ENCODE measurements at places on chromosomes 12 and 14. TPM values are rescaled to one million over a fixed set of nuclear protein-coding genes. Genes with fewer than 3 reads are reported as not detected.
A peak's percentile ranks its signal among the peaks of the same experiment; 100 is the strongest.

DNA sequence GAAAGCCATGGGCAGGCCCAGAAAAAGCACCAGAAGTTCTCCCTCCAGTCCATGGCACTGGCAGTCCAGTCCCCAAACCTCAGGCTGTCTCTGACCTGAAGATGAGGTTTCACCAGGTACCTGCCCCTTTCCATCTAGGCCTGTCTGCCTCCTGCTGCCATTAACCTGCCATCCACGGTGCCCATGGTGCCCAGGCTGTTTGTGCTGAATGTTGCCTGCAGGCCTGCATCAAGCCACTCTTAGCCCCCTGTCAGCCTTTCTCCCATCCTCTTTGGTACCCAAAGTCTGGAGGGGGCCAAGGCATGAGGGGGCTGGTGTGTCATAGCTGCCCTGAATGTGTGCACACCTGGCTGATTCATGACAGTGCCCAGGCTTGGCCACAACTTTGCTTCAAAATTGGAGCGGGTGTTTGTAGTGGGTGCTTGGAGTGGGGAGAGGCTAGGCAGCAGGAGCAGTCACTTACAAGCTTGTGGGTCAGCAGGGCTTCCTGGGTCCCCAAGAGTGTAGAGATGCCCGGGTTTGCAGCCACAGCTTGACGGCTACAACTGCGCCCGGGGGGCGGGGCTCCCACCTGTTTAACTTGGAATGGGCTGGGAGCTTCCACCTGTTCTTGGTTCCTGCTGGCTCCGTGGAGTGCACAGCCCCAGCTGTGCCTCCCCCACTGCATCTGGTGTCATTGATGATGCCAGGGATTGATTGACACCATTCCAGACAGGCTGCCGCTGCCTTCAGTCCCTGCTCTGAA is 88.5 kb downstream of the GPHN start:
- DNase-seq = no peak

DNA sequence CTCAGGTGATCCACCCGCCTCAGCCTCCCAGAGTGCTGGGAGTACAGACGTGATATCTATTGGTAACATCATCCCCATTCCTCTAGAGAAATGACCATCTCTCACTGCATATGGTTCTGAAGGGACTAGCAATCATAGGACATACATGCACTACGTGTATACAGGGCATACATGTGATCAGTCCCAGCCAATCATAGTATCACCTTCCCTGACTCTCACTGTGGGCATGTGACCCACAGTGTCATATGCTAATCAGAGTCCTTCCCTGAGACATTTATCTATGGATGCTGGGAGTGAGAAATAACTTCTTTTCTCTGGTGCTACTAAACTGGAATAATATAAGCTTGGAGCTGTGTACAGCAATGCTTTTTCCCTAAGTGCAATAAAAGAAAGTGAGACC is 12.1 kb upstream of the FBXW8 start:
- DNase-seq = no peak

DNA sequence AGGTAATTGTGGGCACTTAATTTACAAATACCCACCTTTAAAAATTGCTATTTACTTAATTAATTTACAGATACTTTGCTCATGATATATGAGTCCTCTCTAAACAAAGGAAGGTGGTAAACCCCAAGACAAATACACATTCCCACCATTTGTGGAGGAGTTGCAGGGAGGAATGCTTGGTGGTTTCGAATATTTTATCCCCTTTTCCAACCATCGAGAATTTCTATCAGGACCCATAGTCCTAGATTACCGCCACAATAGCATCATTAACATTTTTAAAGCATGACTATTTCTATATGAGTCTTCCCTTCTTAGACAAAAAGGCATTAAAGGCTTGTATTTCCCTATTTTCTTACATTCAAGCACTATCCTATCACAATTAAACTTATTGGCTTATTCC is 34.2 kb upstream of the PLEKHA5 start:
- DNase-seq = no peak

DNA sequence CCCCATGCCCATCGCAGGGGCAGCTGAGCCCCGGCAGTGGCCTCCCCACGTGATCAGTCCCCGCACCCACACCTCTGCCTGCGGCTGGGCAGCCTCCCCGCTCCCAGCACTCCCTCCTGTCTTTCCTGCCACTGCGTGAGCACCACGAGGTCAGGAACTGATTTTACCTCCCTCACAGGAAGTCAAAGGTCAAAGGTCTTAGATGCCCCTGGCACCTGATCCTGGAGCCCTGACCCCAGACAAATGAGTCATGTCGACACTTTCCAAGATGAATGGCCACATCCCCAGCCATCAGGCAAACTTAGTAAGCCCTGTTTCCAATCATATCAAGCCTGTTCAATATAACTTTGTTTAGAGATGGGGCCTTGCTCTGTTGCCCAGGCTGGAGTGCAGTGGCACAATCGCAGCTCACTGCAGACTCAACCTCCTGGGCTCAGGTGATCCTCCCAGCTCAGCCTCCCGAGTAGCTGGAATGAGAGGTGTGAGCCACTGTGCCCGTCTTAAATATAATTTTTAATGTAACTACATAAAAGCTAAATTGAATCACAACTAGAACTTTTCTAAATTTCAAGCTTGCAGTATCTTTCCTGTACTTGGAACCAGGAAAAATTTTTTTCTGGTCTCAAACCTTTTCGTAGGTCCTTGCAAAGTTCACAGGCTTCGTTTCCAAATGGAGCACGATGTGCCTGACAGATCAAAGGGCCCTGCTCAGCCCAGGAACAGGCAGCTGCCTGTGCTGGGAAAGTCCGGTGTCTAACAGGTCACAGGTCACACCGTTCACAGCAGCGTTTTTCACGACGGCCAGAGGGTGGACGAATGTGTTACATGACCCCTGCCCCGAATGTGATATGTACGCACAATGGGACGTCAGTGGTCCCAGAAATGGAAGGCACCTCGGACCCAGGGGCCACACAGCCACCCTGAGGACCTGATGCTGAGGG is 1.9 kb downstream of the LRCOL1 start:
- no peak for DNase-seq

DNA sequence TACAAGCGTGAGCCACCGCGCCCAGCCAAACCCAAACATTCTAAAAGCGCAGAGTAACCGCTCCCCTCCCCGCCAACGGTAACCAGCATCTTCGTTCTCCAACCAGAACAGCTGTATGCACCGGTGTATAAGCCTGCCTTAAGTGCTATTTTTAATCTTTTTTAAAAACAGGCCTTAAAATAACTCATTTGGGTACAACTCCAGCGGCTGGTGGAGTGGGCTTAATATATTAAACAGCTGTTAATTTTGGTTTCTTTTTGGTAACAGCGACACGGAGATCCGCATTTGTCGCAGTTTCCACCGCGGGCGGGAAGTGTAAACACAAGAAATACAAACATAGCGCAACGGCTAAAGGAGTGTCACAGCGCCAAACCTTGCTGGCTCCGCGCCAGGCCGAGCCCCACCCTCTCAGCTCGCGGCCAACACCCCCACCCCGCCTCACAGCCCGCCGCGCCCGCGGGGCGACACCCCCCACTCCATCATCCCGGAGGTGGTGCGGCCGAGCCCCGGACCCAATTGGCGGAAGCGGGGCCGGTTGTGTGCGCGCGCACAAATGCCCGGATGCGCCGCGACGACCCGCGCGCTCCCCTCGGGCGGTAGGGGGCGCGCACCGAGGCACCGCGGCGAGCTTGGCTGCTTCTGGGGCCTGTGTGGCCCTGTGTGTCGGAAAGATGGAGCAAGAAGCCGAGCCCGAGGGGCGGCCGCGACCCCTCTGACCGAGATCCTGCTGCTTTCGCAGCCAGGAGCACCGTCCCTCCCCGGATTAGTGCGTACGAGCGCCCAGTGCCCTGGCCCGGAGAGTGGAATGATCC is at the start of gene MDM2:
Gene MDM2, plus strand, starts transcription at position 602 of the 812 bp plus-strand sequence. CDS start 301 bp downstream, outside the sequence.
- DNase-seq = peak; percentile 92

DNA sequence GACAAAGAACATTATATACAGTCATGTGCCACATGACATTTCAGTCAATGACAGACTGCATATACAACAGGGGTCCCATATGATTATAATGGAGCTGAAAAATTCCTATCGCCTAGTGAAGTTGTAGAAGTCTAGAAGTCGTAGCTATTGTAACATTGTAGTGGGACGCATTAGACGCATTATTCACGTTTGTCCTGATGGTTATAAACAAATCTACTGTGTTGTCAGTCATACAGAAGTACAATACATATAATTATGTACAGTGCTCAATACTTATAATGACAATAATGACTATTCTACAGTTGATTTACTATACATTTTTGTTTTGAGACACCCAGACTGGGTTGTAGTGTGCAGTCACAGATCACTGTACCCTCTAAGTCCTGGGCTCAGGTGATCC is 64.1 kb upstream of the AP4S1 start:
- no peak for DNase-seq

- no peak for DNase-seq
These were observed 58.9 kb upstream of the SRSF5 start for GRCh38 chr14:69708049-69708448.

GRCh38 chr14:64680013-64680713 is 24.1 kb upstream of the PLEKHG3 start:
- DNase-seq = peak; percentile 67

GRCh38 chr14:91714805-91715204 is 17.1 kb downstream of the CATSPERB start:
- DNase-seq = no peak

DNA sequence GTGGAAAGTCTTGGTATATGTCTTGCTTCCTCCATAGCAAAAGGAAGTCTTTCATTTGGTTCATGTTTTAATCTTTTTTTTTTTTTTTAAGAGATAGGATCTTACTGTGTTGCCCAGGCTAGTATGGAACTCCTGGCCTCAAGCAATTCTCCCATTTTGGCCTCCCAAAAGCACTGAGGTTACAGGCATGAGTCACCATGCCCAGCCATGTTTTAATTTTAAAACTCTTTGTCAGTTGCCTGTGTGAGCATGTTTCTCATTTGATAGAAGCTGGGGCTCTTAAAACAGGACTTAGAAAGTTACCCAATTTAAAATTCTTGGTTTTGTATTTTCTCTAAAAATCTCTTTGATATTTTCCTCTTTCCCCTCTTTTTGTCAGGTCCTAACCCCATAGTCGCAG is 45.0 kb upstream of the REP15 start:
- DNase-seq = no peak

GRCh38 chr14:57462551-57462950 is 31.1 kb downstream of the CCDC198 start:
- DNase-seq = no peak

- DNase-seq = no peak
These were observed 21.4 kb downstream of the CCDC177 start for GRCh38 chr14:69553252-69553651.

DNA sequence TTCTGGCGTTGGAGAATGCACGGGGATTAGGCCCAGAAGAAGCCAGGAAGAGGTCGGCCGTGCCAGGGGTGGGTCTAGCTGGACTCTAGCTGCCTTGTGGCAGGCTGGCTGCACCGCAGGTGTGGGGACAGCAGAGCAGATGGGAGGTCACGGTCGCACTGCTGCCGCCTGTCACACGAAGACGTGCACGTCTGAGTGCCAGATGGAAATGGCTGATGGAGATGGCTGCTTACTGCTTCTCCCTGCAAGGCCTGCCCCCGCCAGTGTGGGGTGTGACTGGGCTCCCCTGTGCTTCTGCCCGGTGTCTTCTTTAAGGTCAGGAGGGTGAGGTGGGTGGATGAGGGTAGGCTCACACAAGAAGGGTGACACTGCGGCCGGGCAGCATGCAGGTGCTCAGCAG is 79.0 kb downstream of the MOK start:
- DNase-seq = no peak

DNA sequence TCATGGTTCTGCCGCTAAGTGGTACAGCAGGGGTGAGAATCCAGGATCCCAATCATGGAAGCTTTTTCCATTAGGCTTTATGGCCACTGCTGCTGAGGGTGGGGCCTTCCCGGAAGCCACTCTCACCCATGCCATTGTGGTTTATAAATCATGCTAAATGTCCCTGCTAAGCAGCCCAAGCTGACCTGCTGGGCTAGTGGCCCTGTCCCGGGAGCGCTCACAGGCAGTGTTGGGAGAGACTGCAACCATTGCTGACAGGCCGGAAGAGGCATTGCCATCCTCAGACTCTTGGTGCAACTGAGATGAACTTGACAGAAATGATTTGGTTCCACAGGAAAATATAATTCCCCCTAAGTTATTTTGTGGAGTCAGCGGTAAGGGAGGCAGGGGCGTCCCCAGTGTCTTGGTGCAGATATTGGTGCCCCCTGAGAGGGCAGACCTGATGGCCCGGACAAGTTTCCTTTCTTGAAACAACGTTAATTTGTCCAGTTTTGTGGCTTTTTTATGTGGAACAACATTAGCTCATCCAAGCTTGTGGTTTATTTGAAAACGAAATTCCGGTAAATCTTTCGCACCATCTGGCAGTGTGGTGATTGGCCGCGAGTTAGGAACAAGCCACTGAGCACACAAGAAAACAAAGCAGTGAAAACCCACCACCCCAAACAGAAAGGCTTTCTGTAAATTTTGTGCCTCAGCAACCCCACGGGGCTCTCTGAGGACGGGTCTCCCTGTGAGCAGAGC is 82.3 kb downstream of the SSPN start:
- no peak for DNase-seq

- peak; percentile 3 for DNase-seq
These were observed 110.0 kb downstream of the CCDC60 start for GRCh38 chr12:119444462-119445044.

DNA sequence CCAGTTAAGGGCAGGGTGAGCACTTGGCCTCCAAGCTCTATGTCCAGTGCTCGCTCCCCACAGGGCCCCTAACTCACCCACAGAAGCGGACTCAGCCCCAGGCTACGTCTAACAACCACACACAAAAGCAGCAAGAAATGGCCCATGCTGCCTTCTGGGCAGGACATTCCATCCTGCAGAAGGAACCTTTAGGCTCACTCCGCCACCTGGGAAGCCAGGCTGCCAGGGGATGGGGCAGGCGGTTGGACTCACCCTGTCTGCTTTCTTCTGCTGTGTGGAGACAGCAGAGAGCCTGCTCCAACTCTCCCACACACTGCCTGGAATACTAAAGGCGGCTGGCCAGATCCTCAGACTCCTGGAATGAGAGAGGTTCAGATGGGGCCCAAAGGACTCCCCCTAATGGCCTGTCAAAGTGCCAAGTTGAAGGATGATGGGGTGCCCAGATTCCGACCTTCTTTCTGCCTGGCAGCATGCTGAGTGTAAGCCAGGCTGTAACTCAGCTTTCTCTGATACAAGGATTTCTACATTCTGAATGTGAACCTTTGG is 27.7 kb upstream of the BLTP3B start:
- DNase-seq = peak; percentile 28

DNA sequence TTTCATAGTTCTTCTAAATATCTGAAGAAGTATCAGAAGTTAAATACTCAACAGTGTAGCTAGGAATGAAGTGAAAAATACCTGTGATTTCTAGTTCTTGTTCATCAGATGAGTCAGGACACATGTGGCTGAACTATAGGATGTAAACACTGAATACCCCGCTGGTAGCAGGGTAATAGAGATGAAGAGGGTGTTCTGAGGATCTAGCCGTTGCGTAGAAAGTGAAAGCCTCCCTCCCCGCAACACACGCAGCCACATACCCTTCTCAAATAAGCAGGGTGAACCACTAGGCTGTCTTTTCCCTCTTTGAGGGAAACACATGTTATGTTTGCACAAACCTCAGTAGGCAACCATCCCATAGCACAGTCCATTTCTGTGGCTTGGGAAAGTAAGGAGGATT is 16.4 kb upstream of the RNASE12 start:
- no peak for DNase-seq

GRCh38 chr12:105978686-105979085 is 160.1 kb downstream of the NUAK1 start:
- no peak for DNase-seq

The COPZ1 gene
- 91.0 TPM for total RNA-seq

The FLRT2 gene
- total RNA-seq = 59.2 TPM

The CD27 gene
- total RNA-seq = not detected

The KERA gene
- total RNA-seq = 3.1 TPM

The HHIPL1 gene
- 12.0 TPM for total RNA-seq

The STYK1 gene
- total RNA-seq = 2.4 TPM

The TGM1 gene
- total RNA-seq = 9.4 TPM

The KCNK10 gene
- total RNA-seq = 2.9 TPM

The PXMP2 gene
- 36.6 TPM for total RNA-seq

The SUSD6 gene
- total RNA-seq = 16.6 TPM

The TMTC2 gene
- total RNA-seq = 37.3 TPM
